HFFc6 (cell line): ENCODE measurements at places on chromosomes 4 and X. TPM values are rescaled to one million over a fixed set of nuclear protein-coding genes. Genes with fewer than 3 reads are reported as not detected.
A peak's percentile ranks its signal among the peaks of the same experiment; 100 is the strongest.

- DNase-seq, result no peak
Observed at GRCh38 chr4:183747931-183748670, 89.0 kb downstream of the TRAPPC11 start.

DNA sequence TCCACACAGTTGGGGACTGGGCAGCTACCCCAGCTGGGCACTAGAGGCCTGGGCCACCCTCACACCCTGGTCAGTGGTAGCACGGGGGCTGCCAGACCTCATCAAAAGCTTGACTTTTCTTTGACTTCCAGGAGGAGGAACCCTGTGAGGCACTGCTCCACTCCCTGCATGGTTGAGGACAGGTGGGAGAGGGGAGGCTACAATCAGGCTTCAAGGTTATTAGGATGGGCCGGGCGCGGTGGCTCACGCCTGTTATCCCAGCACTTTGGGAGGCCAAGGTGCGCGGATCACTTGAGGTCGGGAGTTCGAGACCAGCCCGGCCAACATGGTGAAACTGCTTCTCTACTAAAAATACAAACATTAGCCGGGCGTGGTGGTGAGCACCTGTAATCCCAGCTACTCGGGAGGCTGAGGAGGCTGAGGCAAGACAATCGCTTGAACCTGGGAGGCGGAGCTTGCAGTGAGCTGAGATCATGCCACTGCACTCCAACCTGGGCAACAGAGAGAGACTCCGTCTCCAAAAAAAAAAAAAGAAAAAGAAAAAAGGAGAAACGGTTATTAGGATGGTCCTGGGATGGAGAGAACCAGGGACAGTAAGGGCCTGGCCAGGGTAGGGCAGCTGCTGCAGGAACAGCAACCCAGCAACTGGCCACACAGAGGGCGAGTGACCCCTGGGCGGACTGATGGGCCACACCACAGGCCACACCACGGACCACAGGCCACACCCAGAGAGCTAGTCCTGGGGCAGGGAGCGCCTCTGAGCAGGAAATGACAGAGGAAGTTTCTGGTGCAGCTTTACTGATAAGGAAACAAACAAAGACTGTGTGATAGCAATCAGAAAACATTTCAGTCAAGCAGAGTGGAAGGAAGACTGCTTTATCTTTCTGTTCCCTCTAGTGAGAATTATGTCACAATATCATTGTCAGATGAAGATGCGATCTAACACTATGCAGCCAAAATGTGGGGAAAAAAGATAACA is 20.5 kb upstream of the OPN1LW start:
- DNase-seq, result no peak

- no peak for DNase-seq
Observed at GRCh38 chrX:18348047-18348446, 6.4 kb downstream of the SCML2 start.

FRG2 gene
- total RNA-seq, result not detected in 3 replicates

DNA sequence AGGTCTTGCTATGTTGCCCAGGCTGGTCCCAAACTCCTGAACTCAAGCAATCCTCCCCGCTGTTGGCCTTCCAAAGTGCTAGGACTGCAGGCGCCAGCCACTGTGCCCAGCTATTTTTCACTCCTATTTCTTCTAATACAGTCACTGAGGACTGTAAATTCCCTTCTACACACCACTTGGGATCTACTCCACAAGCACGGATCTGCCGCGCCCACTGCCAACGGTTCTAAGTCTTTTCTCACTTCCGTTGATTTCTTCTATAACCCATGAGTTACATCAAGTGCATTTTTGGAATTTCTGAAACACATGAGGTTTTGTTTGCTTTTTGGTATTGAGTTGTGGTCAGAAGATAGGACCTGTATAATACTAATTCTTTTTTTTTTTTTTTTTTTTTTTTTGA is 48.6 kb downstream of the FAM53A start:
- no peak for DNase-seq

DNA sequence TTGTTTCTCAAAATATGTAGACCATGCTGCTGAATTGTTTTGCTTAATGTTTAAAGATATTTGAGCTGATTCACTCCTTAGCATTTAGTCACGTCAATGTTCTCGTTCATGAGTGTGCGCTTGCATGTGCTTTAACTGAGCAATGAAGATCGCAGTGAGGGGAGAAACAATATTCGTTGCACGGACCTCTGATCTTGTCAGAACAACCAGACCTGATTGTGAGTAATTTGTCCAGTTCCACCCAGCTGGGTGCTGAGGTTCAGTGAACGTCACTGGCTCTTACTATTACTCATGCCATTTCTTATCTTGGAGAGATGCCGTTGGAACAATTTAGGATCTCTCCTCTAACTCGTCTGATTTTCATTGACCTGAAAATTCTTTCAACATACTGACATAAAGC is 15.0 kb upstream of the PRKX start:
- peak; percentile 21 for DNase-seq

BMP3 gene
- 0.10 to 0.18 TPM (median 0.18 TPM) in 3 replicates for total RNA-seq

- DNase-seq, result no peak
Observed at GRCh38 chr4:7736436-7737267, 203.0 kb downstream of the AFAP1 start.

- DNase-seq, result no peak
Observed at GRCh38 chrX:87583679-87584078, 66.1 kb downstream of the KLHL4 start.

DNA sequence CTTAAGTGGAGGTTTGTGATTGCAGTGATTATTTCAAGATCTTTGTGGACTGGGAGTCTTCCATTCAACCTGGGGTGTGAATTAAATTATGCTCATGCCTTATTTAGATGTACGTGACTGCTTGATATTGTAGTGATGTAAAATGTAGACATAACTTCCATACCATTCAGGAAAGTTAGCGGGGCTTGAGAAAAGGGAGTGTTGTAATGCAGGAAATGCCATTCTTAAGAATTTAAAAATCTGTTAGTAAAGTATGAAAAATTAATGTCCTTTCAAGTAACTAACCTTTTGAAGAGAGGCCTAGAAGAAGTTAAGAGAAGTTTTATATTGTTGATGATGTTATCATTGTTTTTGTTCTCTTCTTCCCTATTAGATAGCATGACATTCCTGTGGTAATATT is 318.2 kb downstream of the CCSER1 start:
- no peak for DNase-seq

GRCh38 chr4:89704651-89705395 is 132.1 kb downstream of the SNCA start:
- no peak for DNase-seq

- DNase-seq, result peak; percentile 30
Observed at GRCh38 chr4:24849756-24850155, 54.4 kb downstream of the SOD3 start.

GRCh38 chrX:31154946-31155345 is 83.1 kb upstream of the FTHL17 start:
- DNase-seq, result no peak

DNA sequence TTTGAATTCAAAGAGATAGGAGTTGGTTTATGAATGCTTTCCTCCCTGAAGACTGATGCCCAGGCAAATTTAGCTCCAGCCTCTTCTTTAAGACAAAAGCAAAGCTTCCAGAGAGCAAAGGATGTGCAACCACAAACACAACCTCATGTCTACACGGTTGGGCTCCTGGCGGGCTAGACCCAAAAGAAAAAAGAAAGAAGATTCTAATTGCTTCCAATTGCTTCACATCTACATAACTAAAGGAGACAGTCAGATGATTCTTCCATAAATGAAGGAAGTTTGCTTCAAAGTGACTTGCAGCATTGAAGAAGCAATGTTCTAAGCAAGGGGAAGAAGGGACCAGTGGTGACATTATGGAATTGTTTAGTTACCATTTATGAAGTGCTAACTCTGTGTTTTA is 1603.0 kb upstream of the TENM3 start:
- DNase-seq, result no peak

SATL1 gene
- total RNA-seq, result not detected in 3 replicates

VCX gene
- not detected in 3 replicates for total RNA-seq
